Naive thymus-derived CD4-positive, alpha-beta T cell (primary cell): ENCODE measurements at places on chromosomes 2 and 18. TPM values are rescaled to one million over a fixed set of nuclear protein-coding genes. Genes with fewer than 3 reads are reported as not detected.

- no peak for DNase-seq
Measured at GRCh38 chr2:73979686-73980085, 5.0 kb upstream of the TET3 start.

EML6 gene
- not detected for polyA plus RNA-seq

ASB3 gene
- 18.9 TPM for polyA plus RNA-seq

DNA sequence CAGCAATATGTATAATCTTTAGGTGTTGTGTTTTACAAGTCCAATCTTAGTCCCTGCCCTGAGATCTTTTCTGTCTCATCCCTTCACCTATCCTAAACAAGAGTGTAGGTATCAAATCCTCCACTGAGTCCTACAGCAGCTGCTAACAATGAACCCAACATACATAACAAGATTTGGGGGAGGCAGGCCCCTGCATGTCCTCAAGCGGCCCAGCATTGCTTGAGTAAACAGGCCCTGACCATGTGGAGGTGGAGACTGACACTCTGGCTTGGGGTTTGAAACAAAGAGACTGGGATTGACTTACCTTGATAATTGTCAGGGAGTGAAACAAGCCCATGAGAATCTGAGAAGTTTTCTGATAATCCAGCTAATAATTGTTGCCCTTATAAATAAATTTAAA is 213.4 kb downstream of the STK39 start:
- no peak for DNase-seq

DNA sequence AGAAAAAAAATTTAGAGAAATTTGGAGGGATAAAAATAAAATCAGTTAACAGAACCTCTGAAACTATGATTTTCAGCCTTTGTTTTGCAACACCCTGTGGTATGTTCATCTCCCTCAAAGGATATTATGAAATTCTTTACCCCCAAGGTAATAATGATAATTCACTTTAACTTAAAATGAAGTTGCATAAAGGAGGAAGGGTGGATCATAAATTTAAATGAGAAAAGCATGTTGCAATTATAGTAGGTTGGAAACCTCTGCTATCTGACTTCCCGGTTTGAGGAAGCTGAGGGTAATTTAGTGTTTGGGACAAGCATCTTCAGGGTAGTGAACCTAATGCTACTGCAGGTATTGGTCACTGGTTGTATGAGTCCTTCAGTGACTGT is 102.9 kb downstream of the BABAM2 start:
- DNase-seq: no peak

CXCR1 gene
- not detected for polyA plus RNA-seq

HOXD4 gene
- not detected for polyA plus RNA-seq

HRH4 gene
- polyA plus RNA-seq: not detected

PTH2R gene
- not detected for polyA plus RNA-seq

IKZF2 gene
- 0.26 TPM for polyA plus RNA-seq

IL1RL1 gene
- polyA plus RNA-seq: not detected

DNA sequence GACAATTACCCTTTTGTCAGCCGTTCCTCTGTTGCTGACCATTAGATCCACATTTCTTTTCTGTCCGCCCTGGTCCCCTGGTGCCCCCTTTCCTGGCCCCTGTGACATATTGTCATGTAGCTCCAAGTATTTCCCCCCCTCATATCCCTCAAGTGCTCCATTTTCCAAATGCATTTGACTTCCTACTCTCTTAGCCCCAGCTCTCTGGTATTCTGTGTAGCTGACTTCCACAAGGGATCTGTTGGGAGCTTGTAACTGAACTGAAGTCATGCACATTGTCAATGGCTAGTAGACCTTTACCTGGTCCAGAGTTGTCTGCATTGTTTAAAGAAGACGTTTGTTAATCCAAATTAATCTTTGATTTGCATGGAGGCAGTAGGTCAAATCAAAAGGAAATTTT is 34.8 kb downstream of the LIPG start:
- no peak for DNase-seq

RFTN2 gene
- 0.21 TPM for polyA plus RNA-seq

GRCh38 chr18:22933966-22934423 is 867 bp downstream of the RBBP8 start:
- DNase-seq: no peak

GRCh38 chr2:240780023-240780700 is 39.9 kb downstream of the KIF1A start:
- DNase-seq: no peak

DNA sequence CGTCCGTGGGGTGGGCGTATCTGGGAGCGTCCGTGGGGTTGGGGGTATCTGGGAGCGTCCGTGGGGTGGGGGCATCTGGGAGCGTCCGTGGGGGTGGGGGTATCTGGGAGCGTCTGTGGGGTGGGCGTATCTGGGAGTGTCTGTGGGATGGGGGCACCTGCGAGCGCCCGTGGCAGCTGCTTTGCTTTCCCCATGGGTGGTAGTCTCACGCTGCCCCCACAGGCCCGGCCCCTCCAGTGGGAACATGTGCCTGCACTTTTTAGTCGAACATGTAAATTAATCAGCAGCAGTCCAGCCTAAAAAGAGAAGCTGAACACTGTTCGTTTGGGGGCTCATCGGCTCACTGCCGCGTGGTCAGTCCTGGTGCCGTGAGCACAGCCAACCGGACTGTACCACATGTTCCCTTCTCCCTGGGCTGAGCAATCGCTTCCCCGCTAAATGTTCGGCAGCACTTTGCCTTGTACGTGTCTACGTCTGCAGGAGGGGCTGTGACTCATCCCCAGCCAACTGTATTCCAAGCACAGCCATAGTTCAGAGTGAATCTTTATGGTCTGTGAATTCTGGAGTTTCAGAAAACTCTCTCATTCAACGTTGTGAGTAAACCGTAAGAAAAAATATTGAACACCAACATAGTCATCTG is 271.5 kb downstream of the AGAP1 start:
- DNase-seq: no peak

GRCh38 chr2:188322569-188323551 is 31.2 kb downstream of the GULP1 start:
- DNase-seq: no peak

- peak; percentile 4 for DNase-seq
Measured at GRCh38 chr2:55418512-55419232, 984 bp downstream of the CCDC88A start.

ZAP70 gene
- polyA plus RNA-seq: 105 TPM

GRCh38 chr2:166792808-166793207 is 95.5 kb upstream of the XIRP2 start:
- no peak for DNase-seq

DNA sequence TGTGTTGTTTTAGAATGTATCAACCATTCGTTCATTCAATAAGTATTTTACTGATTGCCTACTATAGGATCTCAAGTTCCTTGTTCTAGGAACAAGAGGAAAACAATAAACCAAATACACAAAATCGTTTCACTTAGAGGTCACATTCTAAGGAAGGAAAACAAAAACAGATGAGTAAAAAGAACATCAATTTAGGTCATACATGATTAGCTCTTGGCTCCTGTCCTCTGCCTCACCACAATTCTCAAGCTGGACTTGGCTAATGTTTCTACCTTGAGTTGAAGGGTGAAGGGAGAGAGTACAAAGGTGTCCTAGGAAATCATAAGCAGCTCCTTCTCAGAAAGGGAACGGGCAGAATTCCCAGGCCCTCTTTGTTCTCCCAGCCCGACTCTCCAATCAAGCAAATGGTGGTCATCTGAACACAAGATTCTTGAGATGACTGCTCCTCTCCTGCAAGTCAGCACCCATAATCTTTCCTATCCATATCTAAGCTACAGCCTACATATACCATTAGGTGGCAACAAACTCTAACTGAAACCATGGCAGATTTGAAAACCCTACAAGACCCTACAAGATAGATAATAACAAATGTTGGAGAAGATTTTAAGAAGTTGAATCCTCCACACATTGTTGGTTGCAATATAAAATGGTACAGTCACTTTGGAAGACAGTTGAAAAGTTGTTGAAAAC is 76.0 kb downstream of the CBLN2 start:
- DNase-seq: no peak

CD302 gene
- 0.47 TPM for polyA plus RNA-seq

- no peak for DNase-seq
Measured at GRCh38 chr2:209805351-209805750, 33.7 kb downstream of the UNC80 start.

POLE4 gene
- 104 TPM for polyA plus RNA-seq

- DNase-seq: no peak
Measured at GRCh38 chr18:10077986-10078385, 164.2 kb downstream of the VAPA start.

GRCh38 chr18:11886577-11887110 is 21.5 kb downstream of the MPPE1 start:
- no peak for DNase-seq

- no peak for DNase-seq
Measured at GRCh38 chr2:216362730-216363129, 9.6 kb downstream of the MARCHF4 start.

SKOR2 gene
- not detected for polyA plus RNA-seq

SPP2 gene
- not detected for polyA plus RNA-seq

PTPN18 gene
- 39.4 TPM for polyA plus RNA-seq

GRCh38 chr2:232667989-232668583 is 29.0 kb upstream of the GIGYF2 start:
- no peak for DNase-seq

RESP18 gene
- polyA plus RNA-seq: not detected

PRKAG3 gene
- polyA plus RNA-seq: not detected

PLB1 gene
- 0.47 TPM for polyA plus RNA-seq

GRCh38 chr2:105725388-105725787 is 19.3 kb upstream of the NCK2 start:
- no peak for DNase-seq

GRCh38 chr2:207796585-207797350 is 27.1 kb upstream of the FZD5 start:
- DNase-seq: no peak

GRCh38 chr2:107088156-107088555 is 202.2 kb upstream of the ST6GAL2 start:
- no peak for DNase-seq

GALNT3 gene
- not detected for polyA plus RNA-seq

SLC16A14 gene
- polyA plus RNA-seq: 0.28 TPM

CCDC142 gene
- 13.1 TPM for polyA plus RNA-seq

- no peak for DNase-seq
Measured at GRCh38 chr2:142008135-142008744, 122.6 kb downstream of the LRP1B start.

DNA sequence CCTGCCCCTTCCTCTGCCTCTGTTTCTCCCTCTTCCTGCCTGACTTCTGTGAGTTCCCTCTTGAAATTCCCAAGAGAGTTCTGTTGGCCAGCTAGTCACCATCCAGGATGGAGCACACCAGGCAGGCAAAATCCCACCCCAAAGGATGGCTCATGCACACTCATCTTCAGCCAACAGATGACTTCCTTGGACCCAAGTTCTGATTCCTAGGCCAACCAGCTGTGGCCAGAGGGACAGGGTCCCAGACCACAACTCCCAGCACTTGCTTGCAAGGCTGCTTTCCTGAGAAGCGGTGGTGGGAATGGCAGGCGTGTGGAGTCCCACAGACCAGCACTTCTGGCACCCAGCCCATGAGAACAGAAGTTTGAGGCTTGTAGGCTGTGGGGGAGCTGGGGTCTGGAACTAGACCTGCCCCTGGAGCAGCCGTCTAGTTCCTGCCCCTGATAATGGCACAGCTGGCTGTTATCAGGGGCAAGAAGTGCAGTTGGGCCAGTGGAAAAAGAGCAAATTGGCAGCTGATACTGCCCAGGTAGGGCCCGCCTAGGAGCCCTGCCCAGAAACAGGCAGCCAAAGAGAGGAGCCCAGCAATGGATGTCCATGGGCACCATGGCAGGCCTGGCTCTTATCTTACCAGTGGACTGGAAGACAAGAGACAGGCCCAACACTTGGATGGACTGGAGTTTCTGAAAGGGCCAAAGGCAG is 56.7 kb downstream of the CYP26B1 start:
- no peak for DNase-seq

NAT8 gene
- polyA plus RNA-seq: not detected

CNTNAP5 gene
- not detected for polyA plus RNA-seq

- no peak for DNase-seq
Measured at GRCh38 chr2:145245268-145245870, 725.5 kb upstream of the ZEB2 start.

GRCh38 chr2:109304731-109305470 is 175.9 kb downstream of the SH3RF3 start:
- DNase-seq: no peak

- DNase-seq: no peak
Measured at GRCh38 chr2:208511573-208511972, 105.0 kb downstream of the PTH2R start.

FAM228A gene
- not detected for polyA plus RNA-seq

- DNase-seq: no peak
Measured at GRCh38 chr2:28636491-28636890, 115.1 kb upstream of the PPP1CB start.

- no peak for DNase-seq
Measured at GRCh38 chr18:7035807-7036206, 81.8 kb downstream of the LAMA1 start.

COLEC11 gene
- polyA plus RNA-seq: 0.46 TPM

DNA sequence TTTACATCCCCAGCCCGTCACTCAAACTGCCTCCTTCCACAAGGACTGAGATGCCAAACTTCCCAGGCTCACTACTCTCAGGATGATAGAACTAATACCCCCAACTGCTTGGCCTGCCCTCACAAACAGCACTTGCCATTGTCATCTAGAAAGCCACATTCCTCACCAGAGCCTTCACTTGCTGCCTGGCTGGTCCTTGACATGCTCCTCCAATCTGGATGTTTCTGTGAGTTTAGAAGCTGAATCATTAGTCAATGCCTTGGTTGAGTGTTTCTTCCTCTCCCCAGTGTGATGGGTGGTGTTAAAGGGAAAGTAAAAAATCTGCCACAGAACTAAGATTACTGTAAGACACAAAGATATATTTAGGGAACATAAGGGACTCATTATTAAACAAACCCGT is 52.5 kb downstream of the MARCHF4 start:
- no peak for DNase-seq

DNA sequence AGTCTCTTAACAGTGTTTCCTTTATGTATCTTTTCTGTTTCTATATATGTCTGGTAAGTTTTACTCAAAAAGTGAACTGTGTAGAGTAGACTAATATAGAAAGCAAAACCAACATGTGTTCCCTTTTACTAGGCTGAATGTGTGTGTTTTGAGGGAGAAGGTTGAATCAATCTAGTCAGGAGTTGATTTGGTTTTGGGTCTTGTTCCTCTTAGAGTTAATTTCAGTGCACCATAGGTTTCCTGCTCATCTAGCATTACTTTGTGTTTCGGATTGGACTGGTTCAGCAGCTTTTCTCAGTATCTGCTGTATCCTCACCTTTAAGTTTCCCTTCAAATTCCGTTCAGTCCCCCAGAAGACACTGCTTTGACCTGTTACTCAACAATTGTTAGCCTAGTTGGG is 52.0 kb upstream of the TRIM43 start:
- no peak for DNase-seq

DNA sequence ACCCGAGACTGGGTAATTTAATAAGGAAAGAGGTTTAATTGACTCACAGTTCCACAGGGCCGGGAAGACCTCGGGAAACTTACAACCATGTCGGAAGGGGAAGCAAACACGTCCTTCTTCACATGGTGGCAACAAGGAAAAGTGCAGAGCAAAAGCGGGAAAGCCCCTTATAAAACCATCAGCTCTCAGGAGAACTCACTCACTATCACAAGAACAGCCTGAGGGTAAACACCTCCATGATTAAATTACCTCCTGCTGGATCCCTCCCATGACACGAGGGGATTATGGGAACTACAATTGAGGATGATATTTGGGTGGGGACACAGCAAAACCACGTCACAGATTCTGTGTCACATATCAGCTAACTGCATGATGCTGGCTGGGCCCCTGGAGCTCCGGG is 11.4 kb downstream of the TCF23 start:
- DNase-seq: no peak
